ENCODE measurements at places on chromosomes 12 and 14.

GRCh38 chr14:23185063-23185462 lies 1.6 kb upstream of the SLC7A8 start:
- DNase-seq = no peak

DNA sequence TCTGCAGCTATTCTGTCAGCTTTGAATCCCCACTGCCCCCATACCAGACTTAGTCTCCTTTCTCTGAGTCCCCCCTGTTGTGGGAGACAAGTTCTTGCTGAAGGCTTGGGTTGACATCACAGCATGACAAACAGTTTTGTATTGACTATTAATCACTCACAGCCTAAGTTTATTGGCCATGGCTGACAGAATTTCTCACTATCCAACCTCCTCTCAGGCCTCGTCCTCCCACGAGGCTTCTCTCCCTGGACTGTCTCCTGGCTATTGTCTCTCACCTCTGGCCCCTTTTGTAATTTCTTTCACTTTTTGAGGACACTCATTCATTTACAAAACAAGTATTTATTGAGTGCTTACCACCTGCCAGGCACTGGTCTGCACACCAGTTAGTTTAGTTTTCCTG lies 35.2 kb upstream of the DCD start:
- DNase-seq = no peak

DNA sequence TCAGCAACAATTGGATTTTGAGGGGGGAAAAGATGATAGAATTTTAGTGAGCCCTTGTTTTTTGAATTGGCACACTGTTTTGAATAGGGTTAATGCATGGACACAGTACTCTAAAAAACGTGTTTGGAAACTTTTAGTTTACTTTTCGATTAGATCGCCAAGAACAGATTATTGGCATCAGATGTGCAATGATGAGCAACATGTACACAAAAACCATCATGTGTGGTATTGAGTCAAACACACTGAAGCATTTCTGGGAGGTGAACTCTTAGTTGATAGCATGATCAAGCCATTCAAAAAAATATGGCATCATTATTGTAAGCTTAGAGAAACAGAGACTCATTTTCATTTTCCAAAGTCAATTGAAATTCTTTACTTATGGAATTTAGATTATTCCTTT lies 329.2 kb downstream of the ADAMTS20 start:
- DNase-seq = peak; percentile 10

DNA sequence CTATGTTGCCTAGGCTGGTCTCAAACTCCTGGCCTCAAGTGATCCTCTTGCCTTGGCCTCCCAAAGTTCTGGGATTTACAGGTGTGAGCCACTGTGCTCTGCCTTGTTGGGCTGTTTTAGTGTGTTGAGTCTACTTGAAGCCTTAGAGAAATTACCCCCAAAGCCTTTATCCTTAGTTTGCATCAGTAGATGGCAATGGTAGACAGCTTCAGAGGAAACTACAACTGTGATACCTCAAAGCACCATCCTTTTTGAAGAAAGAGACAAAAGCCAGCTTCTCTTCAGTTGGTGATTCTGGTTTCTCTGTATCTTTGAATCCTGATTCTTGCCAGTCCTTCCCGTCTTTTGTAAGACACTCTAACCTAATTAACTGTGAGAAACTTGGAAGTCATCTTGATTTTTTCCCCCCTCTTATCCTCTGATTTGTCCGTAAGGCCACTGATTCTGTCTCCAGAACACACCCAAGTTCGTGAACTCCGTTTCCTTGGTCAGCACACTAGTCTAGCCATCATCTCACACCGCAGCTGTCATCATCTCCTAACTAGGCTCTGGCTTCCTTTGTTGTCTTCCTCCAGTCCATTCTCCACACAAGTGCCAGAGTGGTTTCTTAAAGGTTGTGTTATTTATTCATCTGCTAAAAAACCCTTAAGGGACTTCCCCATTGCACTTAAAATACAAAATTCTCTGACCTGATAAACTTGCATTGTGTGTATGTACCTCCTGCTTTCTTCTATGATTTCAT lies 20.2 kb downstream of the ATP2A2 start:
- no peak for DNase-seq

DNA sequence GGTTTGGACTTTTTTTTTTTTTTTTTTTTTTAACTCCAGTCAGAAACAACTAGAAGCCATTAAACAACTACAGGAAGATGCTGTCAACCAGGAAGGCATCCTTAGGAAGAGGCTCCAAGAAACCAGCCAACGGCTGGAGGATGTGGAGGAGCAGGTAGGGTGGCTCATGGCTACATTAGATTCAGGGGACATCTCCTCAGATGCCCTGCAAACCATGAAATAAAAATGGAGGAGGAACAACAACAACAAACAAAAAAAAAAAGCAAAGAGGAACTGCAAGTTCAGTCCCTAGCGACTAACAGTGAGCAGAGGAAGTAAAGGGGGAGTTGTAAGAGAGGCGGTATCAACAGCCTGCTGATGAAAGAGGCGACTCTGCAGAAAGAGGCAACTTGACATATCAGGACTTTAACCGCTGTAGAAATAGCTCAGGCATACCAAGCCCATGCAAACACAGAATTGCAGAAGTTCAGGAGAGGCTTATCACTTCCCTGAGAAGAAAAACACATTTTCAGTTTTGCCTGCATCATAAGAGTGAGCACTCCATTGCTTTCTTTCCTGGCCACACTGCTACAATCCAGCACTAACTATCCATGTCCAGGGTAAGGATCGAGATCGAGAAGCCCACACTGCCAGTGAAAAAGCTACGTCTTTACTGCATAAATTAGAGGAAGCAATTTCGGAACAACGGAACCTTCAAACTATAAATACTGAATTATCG lies 103.5 kb upstream of the BCAT1 start:
- DNase-seq = no peak

- no peak for DNase-seq
Measured at GRCh38 chr12:124481257-124481750, 86.1 kb downstream of the NCOR2 start.

DNA sequence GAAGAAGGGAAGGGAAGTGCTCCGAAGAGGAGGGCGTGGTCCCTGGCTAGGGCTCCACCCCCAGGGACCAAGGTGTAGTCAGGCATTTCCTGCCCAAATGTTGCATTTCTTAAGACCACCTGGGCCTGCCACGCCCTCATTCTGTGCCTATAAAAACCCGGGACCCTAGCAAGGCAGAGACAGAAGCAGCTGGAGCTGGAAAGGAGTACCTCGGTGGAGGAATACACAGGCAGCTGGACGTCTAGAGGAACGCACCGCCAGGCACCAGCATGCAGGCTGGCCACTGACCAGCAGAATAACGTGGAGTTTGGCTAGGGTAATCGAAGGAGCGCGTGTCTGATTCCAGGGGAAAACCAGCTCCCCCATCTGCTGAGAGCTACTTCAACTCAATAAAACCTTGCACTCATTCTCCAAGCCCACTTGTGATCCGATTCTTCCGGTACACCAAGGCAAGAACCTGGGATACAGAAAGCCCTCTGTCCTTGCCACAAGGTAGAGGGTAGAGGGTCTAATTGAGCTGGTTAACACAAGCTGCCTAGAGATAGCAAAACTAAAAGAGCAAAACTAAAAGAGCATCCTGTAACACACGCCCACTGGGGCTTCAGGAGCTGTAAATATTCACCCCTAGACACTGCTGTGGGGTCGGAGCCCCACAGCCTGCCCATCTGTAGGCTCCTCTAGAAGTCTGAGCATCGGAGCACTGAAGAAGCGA lies 21.0 kb downstream of the CFL2 start:
- DNase-seq = peak; percentile 80

GRCh38 chr14:50615552-50615951 lies 52.6 kb downstream of the SAV1 start:
- DNase-seq = no peak

DNA sequence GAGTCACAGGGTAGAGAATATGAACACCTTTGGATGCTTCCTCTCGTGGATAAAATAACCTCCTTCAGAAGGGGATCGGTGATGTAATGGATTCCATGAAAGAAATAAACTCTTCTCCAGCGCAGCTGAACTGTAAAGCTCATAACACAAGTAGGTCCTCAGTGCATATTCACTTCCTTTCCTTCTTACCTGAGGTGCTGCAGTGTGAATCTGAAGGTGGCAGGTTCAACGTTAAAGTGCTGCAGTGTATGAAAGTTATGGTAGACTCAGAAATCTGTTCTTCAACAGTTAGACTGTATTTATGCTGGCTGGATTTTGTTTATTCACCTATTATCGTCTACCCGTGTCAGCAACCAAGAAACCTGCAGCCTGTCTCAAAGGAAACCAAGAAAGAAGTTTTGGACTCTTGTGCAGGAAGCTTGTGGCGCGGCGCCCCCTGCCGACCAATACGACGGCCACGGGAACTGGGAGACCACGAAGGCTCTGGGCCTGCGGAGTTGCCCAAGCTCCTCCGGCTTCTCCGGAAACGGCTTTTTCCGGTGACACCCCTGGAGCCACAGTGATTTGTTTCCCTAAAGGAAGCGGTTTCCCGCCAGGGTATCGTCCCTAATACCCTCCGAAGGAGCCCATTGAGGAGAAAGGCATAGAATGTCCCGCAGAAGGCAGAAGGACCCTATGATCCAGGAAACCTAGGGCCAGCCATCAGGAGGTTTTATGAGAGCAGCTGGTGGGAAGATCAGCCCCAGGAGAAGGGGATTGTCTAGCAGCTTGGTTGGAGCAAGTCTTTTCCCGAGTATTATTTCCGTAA lies 17.6 kb upstream of the RNASE3 start:
- DNase-seq = no peak

DNA sequence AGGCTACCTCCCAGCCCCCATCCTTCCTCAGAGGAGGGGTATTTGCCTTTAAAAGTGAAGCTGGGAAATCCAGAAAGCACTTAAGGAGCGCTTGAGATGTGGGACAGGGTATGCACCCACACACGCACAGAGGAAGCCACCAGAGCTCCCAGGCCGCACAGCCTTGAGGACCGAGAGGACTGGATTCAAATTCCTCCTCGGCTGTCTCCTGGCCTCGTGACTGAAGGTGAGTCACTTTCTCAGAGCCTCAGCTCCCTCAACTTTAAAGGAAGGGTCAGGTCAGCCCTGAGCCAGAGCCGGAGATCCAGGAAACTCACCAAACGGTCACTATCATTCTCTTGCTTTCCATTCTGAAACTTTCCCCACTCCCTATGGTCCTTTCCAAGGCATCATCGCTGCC lies 37.6 kb downstream of the BCL11B start:
- DNase-seq = no peak

DNA sequence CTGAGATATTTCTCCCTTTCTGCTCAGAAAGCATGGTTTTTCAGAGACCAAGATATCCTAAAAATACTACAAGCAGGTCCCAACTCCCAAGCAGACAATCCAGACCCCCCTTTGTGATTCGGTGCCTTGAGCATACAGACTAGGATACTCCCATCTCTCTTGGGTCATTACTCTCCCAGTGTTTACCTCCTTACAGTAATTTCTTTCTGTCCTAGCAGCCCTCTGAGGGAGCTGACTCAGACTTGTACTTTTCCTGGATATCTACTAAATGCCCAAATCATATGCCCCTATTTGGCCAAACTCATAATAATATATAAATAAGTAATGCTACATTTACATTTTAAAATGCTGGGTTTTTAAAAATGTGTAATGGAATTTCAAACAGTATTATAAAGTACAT lies 355.6 kb downstream of the LRIG3 start:
- no peak for DNase-seq

DNA sequence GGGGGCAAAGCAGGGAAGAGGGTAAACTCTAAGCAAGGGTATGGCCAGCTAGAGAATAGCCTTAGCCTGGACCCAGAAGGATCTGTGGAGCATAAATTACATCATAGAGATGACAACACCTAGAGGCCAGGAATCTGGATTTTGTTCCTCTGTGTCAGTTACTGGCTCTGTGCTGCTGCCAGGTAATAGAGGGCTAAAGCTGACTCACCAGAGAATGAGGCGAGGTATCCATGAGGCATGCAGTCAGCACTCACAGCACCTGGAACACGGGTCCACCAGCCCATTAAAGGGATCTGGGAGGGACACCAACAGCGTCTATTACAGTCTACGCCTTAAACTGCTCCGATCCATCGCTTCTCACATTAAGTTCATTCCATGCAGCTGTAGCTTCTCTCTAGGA lies 74.9 kb upstream of the CMKLR1 start:
- no peak for DNase-seq

DNA sequence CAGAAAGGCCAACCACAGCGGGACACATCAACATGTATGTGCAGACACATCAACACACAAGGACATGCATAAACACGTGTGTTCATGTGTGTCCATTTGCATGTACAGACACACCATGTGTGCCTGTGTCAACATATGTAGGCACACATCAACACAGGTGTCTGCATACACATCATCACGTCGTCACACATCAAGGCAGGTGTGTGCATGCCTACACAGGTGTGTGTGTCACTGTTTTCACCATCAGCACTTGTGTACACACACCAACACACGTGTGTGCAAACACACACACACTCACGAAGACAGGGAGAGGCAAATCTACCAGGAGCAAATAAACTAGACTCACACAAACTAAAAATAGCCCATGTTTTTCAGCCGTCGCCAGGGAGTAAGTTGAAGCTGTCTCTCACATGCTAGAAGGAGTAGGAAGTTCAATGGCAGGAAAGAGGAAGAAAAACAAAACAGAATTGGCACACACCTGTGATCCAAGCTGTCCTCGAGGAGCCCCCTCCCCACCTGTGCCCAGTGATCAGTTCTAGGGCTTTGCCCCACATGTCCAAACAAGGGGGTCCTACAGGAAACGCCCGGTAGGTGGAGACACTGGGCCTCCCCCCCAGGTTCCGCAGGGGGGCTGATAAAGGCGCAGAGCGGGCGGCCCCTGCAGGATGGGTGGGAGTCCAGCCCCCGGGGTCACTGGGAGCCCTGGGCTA lies 7.4 kb downstream of the SCARB1 start:
- DNase-seq = no peak

- no peak for DNase-seq
Measured at GRCh38 chr12:95789126-95790032, 1.2 kb downstream of the NTN4 start.

DNA sequence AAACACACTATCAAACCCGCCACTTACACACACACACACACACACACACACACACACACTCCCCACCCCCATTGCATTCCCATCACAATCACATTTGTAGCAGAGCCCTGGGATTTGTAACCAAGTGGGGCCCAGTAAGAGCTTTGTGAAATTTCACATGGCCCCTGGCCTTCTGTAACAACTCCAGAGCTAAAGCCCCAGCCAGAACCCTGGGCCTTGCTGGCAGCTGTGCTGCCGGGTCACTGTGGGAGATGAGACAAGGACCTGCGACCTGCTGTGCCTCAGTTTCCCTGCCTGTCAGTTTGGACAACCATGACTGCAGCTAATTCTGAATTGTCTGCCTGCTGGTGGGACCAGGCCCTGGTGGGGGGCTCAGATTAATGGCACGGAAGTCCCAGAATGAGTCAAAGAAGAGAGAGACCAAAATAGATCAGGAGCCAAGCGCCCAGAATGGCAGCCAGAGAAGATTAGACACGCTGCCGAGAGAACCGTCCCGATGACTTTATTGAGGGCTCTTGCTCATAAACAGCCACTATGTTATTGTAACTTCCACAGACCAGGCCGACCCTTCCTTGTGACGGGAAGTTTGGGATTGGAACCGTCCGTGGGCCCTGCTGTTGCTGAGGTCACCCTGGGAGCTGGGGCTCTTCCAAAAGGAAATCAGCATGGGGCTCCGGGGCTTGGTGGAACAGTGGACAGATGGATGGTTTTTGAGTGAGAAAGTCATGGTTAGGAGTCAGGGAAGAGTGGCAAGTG lies 123.1 kb downstream of the ZFP36L1 start:
- DNase-seq = no peak

GRCh38 chr14:63986789-63987533 lies 134.2 kb downstream of the SYNE2 start:
- DNase-seq = no peak

Measured in T47D (cell line).